ENCODE measurements at places on chromosomes 12 and 14.

DNA sequence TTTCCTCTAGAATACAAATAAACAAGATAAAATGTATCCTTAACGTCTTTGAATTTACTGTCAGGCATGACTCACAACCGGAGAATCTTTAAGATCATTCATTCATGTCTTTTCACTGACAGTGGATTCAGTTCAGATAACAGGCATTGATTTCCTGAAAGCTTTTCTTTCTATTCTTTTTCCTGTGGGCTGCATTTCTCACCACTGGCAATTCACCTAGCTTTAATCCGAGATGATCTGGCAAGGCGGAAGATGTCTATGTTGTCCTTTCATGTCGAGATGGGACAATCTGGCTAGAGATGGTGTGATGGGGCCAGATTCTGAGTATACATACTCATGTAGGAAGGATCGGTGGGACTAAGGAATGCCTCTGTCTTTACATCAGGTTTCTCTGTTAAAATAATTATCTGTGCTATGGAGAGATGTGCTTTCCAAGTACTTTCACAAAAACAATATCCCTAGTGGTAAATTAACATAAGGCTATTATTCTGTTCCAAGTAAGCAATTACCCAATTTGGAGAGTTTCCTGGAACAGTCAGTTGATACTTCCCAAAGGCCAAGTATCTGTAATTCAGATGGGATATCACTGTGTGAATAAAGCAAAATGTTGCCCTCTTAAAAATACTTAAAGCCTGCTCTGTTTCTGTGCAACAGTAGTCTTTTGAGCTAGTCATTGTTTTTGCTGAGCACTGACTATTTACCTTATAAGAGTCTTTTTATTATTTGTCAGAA lies 17.8 kb downstream of the ACSS3 start:
- no peak for DNase-seq

DNA sequence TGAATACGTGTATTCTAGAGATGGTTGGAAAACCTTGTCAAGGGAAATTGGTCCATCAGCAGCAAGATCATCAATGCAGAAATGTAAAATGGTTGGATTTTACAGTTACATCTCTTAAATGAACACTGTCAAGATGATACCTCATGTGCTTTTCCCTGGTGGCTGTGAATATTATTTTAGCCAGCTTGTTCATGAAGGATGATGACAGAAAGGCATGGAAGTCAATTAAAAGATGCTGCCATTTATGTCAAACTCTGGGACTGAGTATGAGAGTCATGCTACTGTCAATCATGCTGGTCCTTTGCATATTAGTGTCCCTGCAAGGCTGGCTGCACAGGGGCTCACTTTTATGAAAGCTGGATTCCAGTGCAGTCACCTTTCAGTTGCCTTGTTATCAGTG lies 10.3 kb upstream of the RERG start:
- DNase-seq = no peak

GRCh38 chr12:12874029-12874428 lies 17.3 kb upstream of the GPRC5A start:
- no peak for DNase-seq

- DNase-seq = no peak
Measured at GRCh38 chr12:71063087-71063486, 94.7 kb downstream of the TSPAN8 start.

- no peak for DNase-seq
Measured at GRCh38 chr12:117044790-117045159, 54.4 kb downstream of the TESC start.

DNA sequence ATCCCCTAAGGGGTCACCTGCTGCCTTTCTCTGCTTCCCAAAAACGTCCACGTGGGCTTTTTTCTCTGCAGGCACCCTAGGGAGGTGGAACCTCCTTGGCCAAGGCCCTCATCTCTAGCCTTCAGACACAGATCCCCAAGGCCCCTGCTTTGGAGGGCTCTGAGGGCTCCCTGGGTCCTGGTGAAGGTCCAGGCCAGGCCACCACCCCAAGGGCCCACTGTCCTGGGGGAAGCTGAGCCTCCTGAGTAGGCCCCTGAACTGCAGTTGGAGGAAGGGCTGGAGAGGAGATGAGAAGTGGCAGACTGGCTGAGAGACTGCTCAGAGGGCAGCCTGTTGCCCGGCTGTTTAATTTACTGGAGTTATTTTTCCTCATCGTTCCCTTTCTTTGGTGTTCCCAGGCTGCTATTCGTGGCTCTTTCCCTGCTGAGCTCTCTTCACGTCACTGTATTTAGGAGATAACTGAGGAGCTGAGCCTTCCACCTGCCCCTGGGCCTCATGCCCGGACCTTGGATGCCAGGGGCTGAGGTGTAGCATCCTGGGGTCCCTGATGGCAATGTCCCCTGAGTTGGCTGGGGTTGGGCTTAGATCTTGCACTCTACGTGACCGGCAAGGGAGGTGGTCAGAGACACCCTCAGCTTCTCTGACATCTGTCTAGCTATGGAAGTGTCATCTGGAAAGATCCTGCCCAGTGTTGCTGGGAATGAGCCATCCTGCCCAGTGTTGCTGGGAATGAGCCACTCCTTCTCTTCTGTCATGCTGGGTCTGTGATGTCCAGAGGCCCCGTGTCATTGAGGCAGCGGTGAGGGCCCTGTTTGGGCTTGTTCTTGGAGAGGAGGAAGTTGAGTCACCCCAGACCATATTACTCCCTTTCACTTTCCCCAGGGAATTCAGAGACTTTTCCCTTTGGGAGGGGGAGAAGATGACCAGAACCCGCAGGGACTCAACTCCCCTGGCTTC lies 139.8 kb downstream of the TSPAN9 start:
- no peak for DNase-seq
